ENCODE measurements at places on chromosomes 4 and X.

DNA sequence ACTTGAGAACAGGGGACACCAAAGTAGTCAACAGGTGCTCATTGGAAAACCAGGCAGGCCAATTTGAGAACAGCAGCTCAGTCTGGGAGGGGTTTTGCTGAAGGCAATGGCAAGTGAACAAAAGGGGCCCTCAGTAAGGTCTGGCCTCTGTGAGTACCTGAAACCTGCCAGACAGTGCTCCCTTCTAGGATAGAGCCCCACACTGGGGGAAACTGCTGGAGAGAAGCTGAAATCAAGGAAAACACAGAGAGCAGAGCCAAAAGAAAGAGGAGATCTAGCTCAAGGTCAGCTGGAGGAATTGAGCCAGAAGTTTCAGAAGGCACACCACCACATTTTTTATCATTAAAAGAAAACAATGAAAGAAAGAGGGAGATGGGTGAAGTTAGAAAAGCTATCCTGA, 28.2 kb downstream of the PNMA6E start:
- no peak for DNase-seq

- no peak for DNase-seq
Observed at GRCh38 chr4:145375416-145375815, 106.2 kb upstream of the SMAD1 start.

GRCh38 chr4:110088670-110089069, 109.7 kb downstream of the ELOVL6 start:
- no peak for DNase-seq

- DNase-seq = no peak
Observed at GRCh38 chr4:155506745-155507144, 130.0 kb upstream of the MAP9 start.

GRCh38 chrX:111167334-111167733, 71.3 kb downstream of the PAK3 start:
- no peak for DNase-seq
